HEK293T (cell line): ENCODE measurements at places on chromosomes 12 and 14.

DNA sequence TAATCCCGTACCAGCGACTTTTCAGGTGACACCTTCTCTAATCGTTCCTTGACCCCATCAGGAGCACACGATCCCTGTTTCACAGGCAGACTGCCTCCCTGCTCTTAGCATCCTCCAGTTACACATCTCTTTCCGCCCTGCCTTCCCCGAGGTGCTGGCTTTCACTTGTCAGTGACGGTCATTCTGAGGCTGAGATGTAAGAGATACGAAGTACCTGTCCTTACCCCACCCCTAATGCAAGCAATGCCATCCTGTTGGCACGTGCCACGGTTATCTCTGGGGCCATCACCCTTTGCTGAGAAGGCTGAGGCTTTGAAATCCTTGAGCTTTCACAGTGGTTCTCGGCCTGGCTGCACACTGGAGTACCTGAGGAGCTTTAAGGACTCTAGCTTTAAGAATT lies 24.4 kb downstream of the B4GALNT3 start:
- no peak for DNase-seq

DNA sequence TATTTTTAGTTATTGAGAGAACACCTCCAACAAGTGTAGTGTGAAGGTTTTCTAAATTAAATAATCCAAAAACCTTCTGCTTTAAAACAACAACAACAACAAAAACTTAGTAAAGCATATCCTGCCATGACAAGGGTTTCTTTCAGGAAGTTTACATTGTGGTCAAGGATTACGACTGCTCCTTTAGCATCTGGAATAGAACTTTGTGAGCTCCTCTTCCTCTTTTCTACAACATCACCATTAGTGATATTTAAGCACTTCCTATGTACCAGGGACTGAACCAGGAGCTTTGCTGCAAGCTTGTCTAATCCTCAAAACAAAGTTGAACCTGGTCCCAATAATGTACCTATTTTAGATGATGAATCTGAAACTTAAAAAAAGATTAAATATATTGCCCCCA lies 315.4 kb upstream of the KITLG start:
- DNase-seq: no peak

- no peak for DNase-seq
Observed at GRCh38 chr12:69115951-69116350, 123.4 kb upstream of the CPSF6 start.

DNA sequence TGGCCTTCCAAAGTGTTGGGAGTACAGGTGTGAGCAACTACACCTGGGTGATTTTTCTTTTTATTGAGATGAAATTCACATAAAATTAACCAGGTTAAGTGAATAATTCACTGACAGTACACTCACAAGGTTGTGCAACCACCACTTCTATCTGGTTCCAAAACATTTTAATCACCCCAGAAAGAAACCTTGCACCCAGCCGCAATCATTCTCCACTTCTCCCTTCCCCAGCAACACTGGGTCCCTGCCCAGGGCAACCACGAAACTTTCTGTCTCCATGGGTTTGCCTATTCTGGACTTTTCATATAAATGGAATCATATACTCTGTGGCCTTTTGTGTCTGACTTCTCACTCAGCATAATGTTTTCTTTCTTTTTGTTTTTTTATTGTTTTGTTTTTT lies 26.3 kb upstream of the MLXIP start:
- no peak for DNase-seq

DNA sequence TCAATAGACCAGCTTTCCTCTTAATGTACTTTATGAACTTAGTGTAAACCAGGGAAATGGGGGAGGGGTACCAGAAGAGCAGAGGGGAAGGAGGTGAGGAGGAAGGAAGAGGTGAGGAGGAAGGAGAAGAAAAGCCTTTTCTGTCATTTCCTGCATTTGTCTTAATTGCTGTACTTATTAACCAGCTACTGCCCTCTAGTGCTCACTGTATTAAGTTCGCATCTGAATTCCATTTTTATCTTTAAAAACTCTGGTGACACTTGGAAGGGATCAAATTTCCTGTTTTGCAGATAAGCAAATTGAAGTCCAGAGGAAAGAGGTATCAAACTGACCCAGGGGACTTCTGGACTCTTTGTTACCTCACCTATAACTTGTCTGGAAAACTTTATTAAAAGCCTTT lies 22.2 kb downstream of the MANSC1 start:
- DNase-seq: peak; percentile 42

GRCh38 chr12:44673811-44674210 lies 202.3 kb downstream of the NELL2 start:
- DNase-seq: no peak

GRCh38 chr14:76407449-76408150 lies 31.7 kb downstream of the ESRRB start:
- DNase-seq: no peak

DNA sequence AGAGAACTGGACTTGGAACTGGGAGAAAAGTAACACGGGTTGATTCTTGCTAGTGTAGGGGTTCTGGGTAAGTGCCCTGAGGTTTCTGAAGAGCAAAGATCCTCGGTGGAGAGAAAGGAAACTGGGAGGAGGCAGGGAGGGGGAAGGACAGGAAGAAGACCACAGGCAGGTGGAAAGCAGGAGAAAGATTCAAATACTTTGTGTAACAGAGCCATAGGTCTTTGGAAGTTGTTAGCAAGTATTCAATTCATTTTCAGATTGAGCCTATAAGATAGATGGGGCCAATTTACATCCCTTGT lies 1.3 kb downstream of the PNP start:
- DNase-seq: no peak

- DNase-seq: no peak
Observed at GRCh38 chr14:44029933-44030332, 477.1 kb downstream of the FSCB start.

DNA sequence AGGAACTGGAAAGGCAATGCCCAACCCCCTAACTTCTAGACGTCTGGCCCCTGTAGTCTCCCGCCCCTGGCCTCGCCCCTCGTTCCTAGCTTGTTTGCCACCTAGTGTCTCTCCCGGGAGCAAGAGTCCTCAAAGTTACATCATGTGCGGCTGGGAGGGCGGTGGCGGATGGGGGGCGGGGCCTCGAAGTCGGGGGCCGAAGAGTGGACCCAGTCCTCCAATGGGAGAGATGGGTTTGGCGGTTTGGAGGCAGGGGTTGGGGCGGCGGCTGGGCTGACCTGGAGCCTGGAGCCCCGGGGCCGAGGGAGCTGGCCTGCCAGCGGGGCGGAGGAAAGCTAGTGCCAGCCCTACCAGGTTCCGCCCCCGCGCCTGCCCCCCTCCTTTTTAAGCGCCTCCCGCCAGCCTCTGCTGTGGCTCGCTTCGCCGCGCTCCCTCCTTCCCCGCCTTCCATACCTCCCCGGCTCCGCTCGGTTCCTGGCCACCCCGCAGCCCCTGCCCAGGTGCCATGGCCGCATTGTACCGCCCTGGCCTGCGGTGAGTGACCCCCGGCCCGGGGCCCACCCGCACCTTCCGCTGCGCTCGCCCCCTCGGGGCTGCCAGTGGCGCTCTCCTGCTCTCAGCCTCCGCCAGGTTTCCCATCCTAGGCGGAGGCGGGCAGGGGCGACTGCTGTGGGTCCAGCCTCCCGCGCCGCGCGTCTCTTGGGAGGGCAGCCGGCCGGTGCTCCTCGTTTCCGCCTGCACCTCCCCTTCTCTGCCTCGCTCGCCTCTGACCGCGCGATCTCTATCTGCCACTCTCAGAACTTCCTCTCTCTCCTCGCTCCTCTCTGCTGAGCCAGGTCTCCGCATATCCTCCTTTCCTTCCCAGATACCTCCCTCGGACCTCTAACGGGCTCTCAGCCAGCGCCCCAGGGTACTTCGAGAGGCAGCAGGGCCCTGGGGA lies at the start of gene PCK2:
PCK2 (plus strand) TSS at position 411 of the 940 bp plus-strand sequence; CDS start at position 506, 95 bp downstream.
- peak; percentile 86 for DNase-seq

DNA sequence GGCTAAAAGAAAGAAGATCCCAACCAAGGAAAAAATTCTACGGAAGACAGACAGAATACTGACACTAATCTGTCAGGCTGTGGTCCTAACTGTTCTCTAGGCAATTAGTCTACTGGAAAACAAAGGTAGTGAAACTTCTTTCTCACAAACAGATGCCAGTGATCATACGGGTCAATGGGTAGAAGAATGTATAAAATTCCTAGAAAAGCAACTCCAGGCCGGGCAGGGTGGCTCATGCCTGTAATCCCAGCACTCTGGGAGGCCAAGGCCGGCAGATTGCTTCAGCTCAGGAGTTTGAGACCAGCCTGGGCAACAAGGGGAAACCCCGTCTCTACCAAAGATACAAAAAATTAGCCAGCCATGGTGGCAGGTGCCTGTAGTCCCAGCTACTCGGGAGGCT lies 64.8 kb downstream of the HECTD4 start:
- no peak for DNase-seq

DNA sequence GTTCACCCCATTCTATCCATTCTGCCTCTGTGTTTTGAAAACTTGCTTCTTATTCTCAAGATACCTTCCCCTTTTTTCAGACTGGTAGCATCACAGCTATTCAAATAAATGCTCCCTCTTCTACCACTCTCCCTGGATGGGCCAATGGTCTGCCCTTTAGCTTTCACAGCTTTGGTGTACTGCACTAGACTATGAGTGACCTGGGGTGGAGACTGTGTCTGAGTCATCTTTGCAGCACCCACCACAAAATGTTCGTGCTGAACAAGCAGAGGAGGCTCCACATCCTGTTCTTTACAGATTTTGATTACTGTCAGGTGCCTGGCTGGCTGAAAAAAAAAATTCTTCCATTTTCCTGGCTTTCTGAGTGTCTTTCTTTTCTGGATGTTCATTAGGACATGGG lies 1104.1 kb upstream of the TMEM132C start:
- DNase-seq: no peak

GRCh38 chr14:50021261-50022031 lies 94.9 kb downstream of the VCPKMT start:
- DNase-seq: no peak

DNA sequence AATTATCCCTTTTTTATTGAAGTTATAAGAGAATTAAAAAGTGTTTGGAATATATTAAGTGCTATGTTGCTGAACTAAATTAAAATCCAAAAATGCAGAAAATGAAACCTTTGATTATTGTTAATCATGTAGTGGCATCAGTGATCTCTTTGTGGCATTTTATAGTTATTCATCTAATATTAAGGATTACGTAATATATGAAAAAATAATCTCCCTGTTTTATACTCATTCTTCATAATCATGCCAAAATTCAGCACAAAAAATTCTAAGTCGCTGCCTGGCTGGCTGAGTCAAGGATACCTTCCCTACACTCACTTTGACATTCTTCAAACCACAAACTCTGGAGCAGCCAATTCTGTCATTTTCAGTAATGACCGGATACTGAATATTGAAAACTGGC lies 63.7 kb downstream of the ARL1 start:
- no peak for DNase-seq

- no peak for DNase-seq
Observed at GRCh38 chr14:31340297-31341063, 79.9 kb downstream of the HEATR5A start.

- peak; percentile 51 for DNase-seq
Observed at GRCh38 chr14:41604721-41605531, 1.8 kb upstream of the LRFN5 start.

DNA sequence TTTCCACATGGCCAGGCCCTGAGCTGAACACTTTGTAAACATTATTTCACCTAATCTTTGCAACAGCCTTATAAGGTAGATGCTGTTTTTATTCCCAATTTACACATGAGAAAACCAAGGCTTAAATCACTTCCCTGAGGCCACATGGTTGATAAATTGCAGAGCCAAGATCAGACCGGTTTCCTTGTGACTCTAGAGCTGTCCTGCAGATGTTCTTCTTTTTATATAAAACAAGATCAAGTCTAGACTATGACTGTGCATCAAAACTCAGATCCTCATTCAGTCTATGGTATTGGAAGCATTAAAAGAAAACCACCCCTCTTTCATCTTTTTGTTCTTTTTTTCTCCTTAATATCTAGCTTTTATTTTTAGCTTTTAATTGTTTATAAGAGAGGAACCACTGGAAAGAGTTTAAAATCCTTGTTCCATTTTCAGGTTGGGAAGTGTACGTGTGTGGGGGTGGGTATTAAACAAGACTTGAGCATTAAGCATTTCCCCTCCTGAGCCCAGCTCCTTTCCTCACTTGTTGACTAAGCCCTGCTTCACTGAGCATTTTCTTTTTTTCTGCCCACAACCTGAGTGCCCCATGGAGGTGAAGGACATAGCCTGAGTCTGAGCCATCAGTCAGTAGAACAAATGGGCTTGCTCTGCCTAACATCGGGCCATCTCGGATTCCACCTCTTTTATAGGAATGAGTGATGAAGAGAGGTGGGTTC lies 45.4 kb downstream of the GPATCH2L start:
- DNase-seq: no peak

DNA sequence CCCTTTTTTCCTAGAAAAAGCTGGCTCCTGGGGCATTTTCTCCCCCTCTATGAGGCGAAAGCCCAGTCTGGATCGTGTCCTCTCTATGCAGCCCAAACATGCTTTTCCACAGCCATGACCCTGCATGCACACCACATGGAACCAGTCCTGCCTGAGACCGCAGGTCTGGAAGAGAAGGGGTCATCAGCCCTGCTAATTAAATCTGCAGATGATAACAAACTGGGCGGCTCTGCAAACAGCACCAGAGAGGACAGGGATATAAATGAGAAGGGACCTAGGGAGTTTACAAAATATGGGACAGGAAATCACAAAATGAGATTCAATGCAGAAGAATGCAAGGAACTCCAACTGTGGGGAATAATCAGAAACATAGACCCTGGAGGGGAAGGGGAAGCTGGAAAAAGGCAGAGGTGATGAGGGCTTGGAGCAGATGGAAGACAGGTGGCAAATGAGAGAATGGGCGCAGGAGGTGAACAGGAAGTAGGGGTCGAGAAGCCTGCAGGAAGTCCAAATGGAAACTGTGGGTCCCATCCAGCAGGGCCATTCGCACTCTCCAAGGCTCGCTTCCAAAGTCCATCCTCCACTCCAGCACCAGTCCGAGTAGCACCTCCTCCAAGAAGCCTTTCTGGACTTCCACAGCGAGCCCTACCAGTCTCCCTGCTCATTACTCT lies 76.3 kb downstream of the ANO2 start:
- no peak for DNase-seq

DNA sequence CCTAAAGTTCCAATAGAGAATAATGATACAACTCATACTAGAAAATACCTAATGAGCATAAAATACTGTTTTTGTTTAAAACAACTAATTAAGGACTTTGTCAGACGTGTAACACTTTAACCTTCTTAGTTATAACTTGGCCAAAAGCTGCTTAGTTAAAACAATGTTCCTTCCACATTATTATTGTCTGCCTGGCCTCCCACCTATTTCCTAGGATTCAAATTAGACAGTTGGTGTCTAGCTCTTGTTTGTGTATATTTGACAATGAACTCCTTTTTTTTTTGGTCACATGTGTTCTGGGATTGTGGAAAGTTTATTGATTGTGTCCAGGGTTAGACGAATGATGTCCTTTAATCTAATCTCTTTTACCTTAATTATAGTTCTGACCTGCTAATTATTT lies 67.6 kb upstream of the PSMA6 start:
- DNase-seq: no peak

DNA sequence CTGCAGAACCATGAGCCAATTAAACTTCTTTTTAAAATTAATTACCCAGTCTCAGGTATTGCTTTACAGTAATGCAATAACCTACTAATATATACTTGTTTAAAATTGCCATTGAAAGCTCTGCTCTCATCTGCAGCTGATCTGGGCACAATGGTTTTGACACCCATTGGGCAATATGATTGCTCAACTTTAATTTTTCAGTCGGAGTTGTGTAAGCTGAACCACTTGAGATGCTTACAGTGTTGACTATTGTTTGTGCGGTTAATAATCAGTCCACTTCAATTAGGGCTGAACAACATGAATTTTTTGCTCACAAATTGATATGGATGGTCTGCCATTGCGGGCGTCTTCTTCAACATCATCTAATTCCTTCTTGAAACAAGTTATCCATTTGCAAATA lies 18.0 kb upstream of the OR4K5 start:
- DNase-seq: no peak
